ENCODE measurements at places on chromosomes 7 and 10. TPM values are rescaled to one million over a fixed set of nuclear protein-coding genes. Genes with fewer than 3 reads are reported as not detected.

The ANKRD26 gene
- total RNA-seq, result 3.4 TPM

GRCh38 chr10:33878238-33878786 is 543.8 kb upstream of the NRP1 start:
- DNase-seq, result no peak

The ATP5F1C gene
- total RNA-seq, result 174 TPM

DNA sequence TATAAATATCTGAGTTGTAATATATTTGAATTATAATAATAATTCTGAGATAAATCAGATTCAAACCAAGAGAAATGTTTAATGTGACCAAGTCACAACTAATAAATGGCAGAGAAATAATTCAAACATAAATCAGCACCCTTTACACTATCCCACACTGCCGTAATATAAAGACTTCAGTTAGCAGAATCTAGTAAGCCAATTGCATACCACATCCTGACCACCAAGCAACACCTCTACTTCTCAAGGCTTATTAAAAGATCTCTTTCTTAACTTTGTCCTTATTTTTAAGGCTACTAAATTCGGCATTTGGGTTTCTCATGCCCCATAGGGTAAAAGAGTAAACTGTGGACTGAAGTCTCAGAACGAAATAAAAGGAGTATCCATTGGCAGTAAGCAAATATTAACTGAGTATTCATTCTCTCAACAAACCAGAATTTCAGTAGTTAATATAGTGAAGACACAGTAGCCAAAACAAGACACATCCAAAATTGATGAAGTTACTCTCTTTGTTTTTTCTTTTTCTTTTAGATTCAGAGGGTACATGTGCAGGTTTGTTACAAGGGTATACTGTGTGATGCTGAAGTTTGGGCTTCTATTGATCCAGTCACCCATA is 14.8 kb downstream of the ACBD5 start:
- no peak for DNase-seq

DNA sequence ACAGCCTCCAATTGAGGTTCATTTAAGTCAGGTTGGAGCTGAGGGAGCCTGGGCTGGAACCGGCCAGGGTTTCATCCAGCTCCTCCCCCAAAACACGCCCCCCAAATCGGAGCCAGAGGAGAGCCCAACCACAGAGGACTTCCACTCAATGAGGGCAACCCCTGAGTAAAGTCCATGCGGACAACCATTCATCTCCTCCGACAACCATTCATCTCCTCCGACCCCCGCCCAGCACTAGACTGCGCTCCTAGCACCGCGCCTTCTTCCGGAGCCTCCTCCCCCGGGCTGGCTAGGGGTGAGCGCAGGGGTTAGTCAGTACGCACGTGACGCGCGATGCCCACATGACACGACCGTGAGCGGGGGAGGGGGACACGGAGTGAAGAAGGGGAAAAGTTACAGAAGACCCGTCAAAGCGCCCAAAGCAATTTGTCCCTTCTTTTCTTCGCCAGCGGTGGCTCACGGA is 1.4 kb downstream of the MAGI2 start:
- DNase-seq, result peak; percentile 89

DNA sequence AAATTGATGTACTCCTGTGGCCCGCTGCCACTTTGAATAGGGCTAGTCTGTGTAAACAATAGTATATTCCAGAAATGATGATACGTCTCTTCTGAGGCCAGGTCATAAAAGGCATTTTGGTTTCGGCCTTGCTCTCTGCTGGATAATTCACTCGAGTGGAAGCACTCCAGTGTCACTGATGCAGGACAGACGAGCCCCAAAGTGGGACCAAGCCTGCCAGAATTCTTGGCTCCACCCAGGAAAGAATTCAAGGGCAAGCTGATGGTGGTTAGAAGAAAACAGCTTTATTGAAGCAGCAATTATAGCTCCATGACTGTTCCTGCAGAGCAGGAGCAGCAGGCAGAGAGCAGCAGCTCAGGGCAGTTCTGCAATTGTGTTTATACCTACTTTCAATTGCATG is 717.6 kb downstream of the GRM8 start:
- no peak for DNase-seq

The OR2A1 gene
- not detected for total RNA-seq

GRCh38 chr10:103768345-103768744 is 87.0 kb downstream of the SH3PXD2A start:
- DNase-seq, result no peak

GRCh38 chr10:36840788-36841187 is 284.6 kb upstream of the ANKRD30A start:
- no peak for DNase-seq

DNA sequence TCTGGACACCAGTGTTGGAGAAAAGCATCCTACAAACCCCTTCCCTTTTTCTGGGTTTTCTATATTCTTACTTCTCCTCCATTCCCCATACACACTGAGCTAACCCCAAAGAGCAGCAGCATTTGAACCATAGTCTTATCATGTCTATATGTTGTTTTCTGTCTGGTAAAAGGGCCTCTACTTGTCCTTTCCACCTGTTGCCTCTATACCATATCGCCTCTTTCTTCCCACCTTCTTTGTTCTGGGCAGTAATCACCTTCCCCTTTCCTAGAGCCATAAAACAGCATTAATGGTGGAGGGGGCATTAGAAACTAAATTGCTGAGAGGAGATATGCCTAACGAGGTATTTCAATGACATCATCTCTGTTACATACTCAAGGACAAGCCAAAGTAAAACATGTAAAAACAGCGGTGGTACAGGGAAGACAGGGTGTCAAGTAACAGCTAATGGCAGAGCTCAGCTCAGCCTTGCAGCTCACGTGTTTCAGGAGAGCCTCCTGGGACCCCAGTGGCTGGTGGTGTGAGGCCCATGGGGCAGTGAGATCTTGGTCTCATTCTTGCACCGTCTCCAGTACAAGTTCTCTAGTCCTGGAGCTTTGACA is 20.6 kb downstream of the NPY start:
- DNase-seq, result no peak

The ANKRD61 gene
- 0.28 TPM for total RNA-seq

GRCh38 chr10:118277871-118278270 is 64.3 kb downstream of the FAM204A start:
- no peak for DNase-seq

GRCh38 chr7:55827577-55827976 is 35.0 kb downstream of the SEPTIN14 start:
- no peak for DNase-seq

The PRSS37 gene
- not detected for total RNA-seq
